ENCODE measurements at places on chromosomes 16 and 17.

- no peak for DNase-seq
Measured at GRCh38 chr17:34990921-34991365, 10.6 kb downstream of the LIG3 start.

- no peak for DNase-seq
Measured at GRCh38 chr17:17064322-17064721, 22.1 kb downstream of the MPRIP start.

- no peak for DNase-seq
Measured at GRCh38 chr17:48593840-48594537, 410 bp upstream of the HOXB5 start.

DNA sequence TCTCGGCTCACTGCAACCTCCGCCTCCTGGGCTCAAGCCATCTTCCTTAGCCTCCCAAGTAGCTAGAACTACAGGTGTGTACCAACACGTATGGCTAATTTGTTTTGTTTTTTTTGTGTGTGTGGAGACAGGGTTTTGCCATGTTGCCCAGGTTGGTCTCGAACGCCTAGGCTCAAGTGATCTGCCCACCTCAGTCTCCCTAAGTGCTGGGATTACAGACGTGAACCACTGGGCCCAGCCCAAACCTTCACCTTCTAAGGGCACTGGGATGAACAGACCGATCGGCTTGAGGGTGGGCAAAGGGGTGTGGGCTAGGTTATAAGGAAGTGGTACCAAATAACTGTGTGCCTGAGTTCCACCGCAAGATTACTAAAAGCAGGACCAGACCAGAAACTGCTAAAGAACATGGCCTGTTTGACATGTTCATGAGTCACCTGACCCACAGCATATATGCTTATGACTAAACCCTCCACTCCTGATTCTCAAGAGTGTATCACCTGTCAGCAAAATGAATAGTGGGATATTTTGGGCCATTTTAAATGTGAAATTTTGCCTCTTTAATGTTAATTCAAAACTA lies 8.1 kb downstream of the TMEM97 start:
- DNase-seq = no peak

GRCh38 chr16:85935391-85935973 lies 36.5 kb downstream of the IRF8 start:
- DNase-seq = no peak

- DNase-seq = no peak
Measured at GRCh38 chr17:1022278-1023024, 25.5 kb downstream of the TIMM22 start.

- no peak for DNase-seq
Measured at GRCh38 chr17:71438631-71439146, 682.1 kb upstream of the SOX9 start.

- no peak for DNase-seq
Measured at GRCh38 chr17:49776551-49777300, 11.8 kb upstream of the KAT7 start.

- DNase-seq = no peak
Measured at GRCh38 chr17:68695659-68696058, 94.5 kb upstream of the FAM20A start.

DNA sequence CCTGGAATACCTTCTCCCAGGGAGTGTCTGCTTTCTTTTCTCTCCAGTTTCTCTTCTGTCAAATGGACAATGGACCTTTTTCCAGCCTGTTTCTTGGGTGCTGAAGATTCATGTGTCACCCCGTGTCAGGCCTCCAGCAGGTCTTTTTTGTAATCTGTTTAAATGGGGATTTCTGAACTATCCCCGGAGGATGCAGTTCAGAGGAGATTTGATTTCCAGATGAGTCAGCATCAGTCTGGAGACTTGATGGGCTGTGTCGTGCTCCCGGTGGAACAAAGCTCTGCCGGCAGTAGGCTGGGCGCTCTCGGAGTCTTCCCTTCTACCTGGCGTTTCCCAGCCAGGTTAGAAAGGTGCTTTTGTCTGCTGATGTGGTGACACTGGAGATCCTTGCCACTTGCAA lies 440.6 kb downstream of the HS3ST3B1 start:
- no peak for DNase-seq

DNA sequence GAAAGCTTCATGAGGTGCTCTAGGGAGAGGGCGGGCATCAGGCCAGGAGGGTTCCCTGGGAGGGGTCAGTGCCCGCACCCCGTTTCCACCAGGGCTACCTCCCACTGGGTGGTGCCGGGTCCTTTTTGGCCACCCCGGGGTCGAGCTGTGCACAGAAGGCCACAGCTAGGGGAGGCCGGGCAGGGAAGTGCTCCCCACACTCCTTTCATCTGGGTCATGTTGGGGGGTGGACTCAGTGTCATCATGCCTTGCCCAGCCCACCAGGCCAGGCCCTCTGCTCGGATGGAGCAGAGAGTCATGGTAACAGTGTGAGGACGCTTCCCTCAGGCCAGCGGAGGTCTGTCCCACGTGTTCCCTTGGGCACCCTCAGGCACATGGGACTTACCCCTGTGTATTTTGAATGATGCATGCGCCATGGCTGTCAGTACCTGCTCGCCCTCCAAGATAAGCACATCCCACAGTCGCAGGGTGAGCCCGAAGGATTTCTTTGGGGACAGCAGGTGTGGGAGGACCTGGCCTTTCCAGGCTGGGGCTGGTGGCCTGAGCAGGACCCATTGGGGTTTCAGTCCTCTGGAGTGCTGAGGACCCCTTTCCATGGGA lies 46.4 kb downstream of the TNFRSF13B start:
- DNase-seq = no peak

DNA sequence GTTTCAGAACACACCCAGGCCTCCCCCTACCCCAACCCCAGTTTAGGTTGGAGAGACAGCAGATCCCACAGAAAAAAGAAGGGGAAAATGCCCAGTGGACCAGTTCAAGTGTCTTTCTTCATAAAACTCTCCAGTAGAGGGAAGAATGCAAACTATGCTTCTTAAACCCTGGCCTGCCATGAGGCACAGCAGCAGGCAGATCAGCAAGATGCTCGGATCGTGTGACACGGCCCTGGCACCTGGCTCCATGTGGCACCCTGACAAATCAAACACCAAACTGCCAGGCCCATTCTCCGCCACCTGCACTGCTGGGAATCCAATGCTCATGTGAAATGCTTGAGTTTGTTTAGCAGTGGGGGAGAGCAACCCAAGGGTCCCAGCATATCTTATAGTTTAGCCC lies 166.8 kb downstream of the SOX9 start:
- DNase-seq = no peak

- DNase-seq = no peak
Measured at GRCh38 chr16:80619824-80620223, 79.0 kb downstream of the DYNLRB2 start.

GRCh38 chr16:85123891-85124635 lies 11.8 kb upstream of the CIBAR2 start:
- DNase-seq = no peak

DNA sequence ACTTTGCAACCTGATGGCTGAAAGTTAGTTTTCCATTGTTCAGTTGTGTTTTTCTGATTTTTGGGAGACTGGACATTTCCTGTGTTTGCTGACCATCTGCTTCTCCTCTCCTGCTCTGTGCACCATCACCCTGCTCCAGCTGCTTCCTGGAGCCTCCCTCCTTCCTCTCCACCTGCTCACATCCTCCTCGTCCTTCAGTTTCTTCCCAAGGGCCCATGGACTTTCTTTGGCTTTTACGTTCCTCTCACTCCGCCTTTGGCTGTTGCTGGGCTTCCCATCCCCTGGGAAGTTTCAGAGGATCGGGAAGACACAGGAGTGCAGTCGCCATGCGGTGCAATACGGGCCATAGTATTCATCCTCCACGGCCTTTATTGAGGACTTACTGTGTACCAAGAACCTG lies 61.6 kb downstream of the TNFRSF13B start:
- DNase-seq = no peak

DNA sequence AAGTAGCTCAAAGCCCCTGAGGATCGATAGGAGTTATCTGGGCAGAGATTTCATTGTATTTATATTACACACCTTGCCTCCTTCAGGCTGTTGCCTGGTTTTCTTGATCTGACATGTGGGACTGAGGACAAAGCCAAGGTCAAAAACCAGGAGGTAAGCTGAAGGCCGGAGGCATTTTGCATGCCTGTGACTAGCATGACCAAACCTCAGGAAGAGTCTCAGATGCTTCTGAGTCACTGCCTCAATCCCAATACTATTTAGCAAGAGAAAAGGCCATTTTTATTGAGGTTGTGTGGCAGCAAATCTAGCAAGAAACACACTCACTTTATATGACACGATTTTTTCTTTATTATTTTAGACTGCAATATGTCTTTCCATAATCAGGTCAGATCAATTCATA lies 968.1 kb downstream of the CDH11 start:
- DNase-seq = no peak

DNA sequence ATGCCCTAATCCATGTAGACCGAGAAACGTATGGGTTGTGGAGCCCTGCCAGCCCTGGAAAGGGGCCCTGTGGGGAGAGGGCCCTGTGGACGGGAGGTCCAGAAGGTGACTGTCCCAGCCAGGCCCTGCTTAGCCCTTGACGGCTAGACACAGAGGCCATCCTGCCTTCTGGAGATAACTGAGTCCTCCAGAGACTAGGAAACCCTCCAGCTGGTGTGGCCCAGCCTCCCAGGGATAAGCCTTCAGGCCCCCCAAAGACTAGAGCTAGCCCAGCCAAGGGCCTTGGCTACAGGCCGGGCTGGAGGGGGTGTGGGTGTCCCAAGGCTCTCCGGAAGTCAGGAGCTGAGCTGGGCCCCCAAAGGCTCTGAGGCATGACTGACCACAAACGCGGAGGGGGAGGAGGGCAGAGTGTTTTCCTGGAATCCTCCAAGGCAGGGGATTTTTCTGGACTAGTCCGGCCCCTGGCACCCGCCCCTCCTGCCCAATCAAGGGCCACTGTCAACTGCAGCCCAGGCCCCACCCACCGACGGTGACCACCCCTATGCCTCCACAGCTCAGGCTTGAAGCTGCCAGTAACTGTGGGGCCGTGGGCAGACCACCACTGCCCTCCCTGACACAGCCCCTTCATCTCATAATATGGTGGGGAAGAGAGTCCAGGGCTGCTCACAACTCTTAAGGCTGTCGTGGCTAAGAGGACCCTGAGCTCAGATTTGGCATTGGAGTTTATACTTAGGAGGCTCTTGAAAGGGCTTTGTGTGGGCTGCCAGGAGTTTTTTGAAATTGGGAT lies 885 bp upstream of the VASN start:
- DNase-seq = no peak

DNA sequence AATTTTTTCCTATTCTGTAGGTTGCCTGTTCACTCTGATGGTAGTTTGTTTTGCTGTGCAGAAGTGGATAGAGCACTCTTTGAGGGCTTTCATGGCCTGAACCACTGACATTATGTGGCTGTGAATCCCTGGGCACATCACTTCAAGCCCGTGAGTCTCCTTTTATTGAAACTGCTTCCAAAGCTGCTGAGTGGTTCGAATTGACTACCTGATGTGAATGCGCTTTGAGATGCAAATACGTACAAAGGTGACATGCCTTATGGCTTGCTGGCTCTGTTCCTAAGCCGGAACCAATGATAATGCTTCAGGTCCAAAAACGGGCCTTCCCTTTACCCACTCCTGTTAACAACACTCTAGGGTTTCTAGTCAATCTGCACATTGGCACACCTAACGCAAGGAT lies 34.3 kb downstream of the ASPA start:
- DNase-seq = no peak

DNA sequence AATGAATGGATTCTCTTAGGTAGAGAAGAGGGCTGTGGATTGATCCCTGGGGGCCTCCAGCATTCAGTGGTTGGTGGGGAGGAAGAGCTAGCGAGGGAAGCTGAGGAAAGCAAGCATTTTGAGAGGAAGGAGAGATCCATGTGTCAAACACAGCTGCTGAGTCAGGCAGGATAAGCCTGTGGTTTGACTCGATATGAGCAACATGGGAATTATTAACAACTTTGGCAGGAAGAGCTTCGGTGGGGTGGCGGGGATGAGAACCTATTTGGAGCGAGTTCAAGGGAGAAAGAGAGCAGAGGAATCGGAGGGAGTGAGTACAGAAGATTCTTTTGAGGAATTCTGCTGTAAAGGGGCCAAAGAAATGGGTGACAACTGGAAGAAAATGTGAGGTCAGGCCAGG lies 59.5 kb upstream of the CDC42EP4 start:
- no peak for DNase-seq

DNA sequence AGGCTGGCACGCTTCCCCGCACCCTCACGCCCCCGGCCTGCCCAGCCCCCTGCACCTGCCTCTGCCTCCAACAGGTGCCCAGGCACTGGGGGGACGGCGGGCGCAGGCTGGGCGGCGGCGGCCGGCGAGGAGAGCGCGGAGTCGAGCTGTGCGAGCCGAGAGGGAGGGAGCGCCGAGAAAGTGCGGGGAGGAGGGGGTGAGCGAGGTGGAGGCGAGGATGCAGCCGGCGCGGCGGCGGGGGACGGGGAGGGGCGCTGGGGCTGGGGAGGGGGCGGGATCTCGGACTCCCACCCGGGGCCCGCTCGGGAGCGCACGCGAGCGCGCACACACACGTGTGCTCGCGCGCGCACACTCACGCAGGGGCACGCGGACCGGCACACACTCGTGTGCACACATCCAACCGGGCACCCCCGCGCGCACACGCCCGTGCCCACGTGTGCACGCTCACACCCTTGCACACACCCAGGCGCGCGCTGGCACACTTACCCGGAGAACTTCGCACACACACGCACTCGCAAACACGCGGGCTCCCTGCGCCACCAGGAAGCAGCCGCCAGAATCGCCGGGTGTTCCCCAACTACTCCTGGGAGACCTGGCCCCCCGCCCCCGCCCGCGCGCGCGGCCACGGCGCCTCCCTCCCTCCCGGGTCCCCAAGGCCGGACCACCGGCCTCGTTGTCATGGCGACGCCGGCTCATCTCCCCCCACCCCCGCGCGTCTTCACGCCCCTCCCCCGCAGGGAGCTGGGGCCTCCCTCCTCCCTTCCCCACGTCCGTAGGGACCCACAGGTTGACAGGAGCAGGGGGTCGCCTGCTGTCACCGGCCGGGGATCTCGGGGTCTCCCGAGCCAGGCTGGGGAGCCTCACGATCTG lies at the start of gene DOC2A:
TSS of gene DOC2A (minus strand) at position 184 of the 870 bp plus-strand sequence. CDS start 805 bp downstream, outside the sequence.
- DNase-seq = no peak

DNA sequence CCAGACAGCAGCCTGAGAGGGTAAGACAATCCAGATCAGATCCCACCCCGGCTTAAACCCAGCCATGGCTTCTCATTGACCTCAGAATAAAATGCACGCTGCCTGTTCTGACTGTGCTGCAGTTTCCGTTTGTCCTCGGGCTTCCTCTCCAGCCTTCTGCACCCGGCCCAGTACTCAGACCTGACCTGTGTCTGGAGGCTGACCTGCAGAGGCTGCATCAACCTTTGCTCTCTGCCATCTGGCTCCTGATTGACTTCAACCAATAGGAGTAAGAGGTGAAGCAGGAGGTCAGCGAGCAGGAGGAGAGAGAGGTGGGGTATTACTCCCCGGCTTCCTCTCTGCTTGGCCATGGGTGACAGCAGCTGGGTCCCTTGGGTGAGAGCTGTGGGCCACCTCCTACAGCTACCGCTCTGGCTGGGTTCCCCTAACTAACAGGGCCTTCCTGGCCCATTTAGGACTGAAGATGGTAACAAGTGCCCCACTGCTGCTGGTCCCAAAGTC lies 46.7 kb downstream of the C16orf82 start:
- no peak for DNase-seq

GRCh38 chr17:57649731-57650484 lies 95.2 kb downstream of the CCDC182 start:
- DNase-seq = no peak
